Activated CD4-positive, alpha-beta T cell treated with anti-CD3 and anti-CD28 coated beads, Interleukin-2, Interleukin-4, amounts not matched to agents 100 ng/mL and 50 ng/mL, durations not matched to agents 16 hours and 8 hours (primary cell): ENCODE measurements at places on chromosomes 16 and 17.

GRCh38 chr17:81528651-81529436 is 667 bp downstream of the FSCN2 start:
- DNase-seq = no peak

GRCh38 chr16:11162586-11163268 is 93.3 kb downstream of the SOCS1 start:
- DNase-seq = no peak

DNA sequence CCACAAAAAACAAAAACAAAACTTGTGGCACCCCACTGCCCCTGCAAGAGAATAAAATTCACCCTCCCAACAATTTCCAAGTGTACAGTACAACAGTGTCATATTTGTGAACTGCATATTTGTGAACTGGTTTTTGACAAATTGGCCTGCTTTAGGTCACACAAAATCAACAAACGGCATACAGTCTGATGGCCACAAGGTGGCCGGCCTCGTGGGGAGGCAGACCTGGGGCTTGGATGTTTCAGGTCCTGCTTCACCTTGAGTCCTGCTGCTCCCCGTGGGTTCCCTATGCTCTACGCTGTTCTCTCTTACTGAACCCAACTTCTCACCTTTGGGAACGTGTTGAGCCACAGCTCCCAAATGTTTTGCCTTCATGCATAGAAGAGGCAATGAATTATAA is 102.2 kb downstream of the CDK5R1 start:
- DNase-seq = no peak

- DNase-seq = no peak
Observed at GRCh38 chr17:7947651-7948050, 15.6 kb downstream of the CNTROB start.

DNA sequence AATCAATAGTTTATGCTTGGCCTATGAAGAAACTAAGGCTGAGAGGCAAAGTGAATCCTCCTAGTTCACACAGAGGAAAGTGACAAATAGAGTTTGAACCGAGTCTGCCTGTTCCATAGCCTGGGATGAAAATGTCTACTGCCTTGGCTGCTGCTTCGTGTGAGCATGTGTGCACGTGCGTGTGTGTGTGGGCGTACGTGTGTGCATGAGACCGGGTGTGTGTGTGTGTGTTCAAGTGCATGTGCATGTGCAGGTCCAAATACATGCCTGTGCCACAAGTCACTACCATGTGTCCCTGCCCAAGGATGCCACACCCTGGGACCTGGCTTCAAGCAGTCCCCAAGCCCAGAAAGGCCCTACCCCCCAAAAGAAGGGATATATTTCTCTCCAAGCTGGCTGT is 13.6 kb downstream of the SEZ6 start:
- DNase-seq = no peak

GRCh38 chr16:87828907-87829621 is 40.2 kb downstream of the SLC7A5 start:
- DNase-seq = no peak

GRCh38 chr17:55341432-55341831 is 76.7 kb downstream of the HLF start:
- DNase-seq = peak; percentile 58

DNA sequence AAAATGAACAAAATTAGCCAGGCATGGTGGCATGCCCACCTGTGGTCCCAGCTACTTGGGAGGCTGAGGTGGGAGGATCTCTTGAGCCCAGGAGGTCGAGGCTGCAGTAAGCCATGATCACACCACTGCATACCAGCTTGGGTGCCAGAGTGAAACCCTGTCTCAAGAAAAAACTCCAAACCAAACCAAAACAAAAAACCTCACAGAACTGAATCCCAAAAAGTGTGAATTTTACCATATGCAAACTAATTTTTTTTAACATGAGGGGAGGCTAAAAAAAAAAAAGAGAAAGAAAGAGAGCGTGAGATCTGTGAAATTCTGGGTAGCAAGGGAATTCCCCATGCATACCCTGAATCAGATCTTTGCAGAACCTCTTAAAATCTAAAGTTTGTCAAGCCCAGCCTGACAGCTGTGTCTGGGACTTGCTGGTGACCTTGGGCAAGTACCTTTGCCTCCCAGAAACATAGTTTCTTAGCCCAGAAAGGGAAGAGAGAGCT is 17.1 kb upstream of the CDH1 start:
- peak; percentile 43 for DNase-seq

GRCh38 chr17:39647256-39647655 is 10.3 kb downstream of the STARD3 start:
- DNase-seq = no peak

- no peak for DNase-seq
Observed at GRCh38 chr17:48047113-48047740, 932 bp upstream of the NFE2L1 start.

- peak; percentile 6 for DNase-seq
Observed at GRCh38 chr17:50818921-50819657, 16.3 kb upstream of the WFIKKN2 start.

GRCh38 chr16:19084879-19085278 is 17.5 kb downstream of the COQ7 start:
- DNase-seq = no peak

GRCh38 chr17:42389135-42389417 is 834 bp upstream of the STAT3 start:
- no peak for DNase-seq

- no peak for DNase-seq
Observed at GRCh38 chr17:20028443-20028842, 19.3 kb downstream of the SPECC1 start.

DNA sequence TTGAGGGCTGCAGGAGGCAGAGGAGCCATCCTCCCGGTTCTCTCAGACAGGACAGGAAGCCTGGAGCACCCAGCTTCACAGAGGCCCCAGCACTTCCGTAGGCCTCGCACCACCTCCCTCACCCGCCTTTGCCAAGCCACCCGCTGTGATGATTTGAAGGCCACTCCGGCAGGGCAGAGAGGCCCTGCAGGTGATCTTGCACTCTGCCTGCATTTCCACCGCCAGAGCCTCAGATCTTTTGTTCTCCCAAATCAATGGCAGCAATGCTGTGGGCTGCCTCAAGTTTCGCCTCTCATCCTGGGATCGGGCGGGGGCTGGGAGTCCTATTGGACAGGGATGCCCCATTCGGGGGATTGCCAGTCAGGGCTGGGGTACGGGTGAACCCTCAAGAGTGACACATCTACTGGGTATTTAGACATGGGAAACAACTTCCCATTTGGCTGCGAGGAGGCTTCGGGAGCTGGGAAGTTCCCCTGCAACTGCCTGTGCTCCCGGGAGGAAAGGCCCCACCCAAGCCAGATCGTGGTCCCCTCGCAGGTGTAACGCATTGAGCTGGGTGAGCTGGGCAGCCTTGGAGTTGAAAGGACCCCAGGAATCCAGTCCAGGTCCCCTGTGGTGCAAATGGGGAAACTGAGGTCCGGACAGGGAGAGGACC is 34.8 kb upstream of the PEMT start:
- no peak for DNase-seq

DNA sequence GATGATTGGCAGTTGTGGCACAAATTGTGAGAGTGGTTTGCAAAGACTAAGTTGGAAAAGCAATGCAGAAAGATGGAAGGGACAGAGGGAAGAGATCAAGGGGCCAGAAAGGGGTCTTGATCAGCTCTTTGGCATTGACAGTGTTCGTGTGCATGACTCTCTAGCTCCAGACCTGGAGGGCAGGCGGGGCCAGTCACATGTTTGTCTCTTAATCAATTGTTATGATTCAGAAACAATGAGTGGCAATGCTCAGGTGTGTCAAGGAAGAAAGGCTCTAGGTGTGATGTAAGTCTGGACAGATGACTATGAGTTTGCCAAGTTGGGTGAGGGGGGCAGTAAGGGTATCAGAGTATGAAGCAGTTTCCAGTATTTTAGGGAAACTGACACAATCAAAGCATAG is 32.1 kb downstream of the WSB1 start:
- no peak for DNase-seq

- DNase-seq = no peak
Observed at GRCh38 chr17:9307313-9307998, 268.2 kb downstream of the STX8 start.

DNA sequence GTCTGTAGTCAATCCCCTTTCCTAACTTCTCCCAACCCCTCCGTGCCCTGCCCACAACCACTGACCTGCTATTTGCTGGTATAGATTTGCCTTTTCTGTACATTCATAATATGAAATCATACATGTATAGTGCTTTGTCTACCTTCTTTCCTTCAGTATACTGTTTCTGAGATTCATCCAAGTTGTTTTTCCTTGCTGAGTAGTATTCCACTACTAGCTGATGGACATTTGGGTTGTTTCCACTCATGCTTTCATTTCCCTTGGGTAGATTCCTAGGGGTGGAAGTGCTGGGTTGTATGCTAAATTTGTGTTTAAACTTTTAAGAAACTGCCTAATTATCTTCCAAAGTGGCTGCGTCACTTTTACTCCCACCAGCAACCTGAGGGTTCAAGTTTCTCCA is 27.7 kb downstream of the CSNK2A2 start:
- no peak for DNase-seq

DNA sequence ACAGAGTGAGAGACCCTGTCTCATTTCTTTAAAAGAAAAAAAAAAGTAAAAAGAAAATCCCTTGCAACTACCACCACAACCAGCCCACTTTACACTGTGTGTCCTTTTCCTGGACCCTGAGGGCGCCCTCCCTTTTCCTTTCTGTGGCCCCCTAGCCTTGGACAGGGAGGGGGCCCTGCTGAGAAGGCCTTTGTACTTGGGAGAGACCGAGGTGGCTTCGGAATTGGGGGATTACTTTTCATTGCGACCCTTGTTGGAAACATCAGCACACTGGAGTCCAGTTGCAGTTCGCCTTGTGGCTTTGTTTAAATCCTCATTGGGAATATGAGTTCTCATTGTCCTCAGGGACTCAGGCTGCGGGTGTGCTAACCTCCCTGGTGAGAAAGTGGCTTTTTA is 9.4 kb upstream of the DNASE1 start:
- DNase-seq = no peak

DNA sequence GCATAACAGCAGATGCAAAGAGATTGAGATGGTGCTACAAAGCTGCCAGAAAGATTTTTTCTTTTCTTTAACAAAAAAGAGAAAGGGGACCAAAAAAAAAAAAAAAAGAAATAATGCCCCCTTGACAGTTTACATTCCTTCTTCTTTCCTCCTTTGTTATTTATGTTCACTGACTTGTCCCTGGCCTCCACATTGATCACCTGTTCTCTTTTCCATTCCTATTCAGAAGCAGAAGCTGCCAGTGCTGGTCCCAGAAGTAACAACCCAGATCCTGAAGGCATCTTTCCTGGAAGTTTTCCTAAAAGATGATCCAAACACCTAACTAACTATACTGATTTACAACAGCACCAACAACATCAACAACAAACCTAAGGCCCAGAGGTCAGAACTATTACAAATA is 728.1 kb downstream of the KCNJ2 start:
- DNase-seq = no peak

DNA sequence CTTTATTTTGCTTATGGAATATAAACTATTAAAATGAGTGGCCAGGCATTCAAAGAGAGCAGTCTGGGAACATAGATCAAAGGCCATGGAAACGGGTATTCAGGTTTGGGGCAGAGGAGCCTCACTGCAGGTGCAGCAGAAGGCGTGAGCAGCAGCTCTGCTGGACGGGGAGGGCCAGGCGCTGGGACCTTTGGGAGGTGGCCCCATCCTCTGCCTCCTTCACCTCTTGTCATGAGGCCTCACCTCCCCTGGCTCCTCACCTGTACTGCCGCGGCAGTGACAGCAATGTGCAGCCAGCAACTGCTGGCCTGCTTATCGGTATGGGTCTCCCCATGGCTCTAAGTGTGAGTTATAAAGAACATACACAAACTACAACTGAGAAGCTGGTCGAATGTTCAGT is 109.4 kb downstream of the CDK5R1 start:
- DNase-seq = no peak

- no peak for DNase-seq
Observed at GRCh38 chr16:58476791-58477190, 23.2 kb upstream of the NDRG4 start.

DNA sequence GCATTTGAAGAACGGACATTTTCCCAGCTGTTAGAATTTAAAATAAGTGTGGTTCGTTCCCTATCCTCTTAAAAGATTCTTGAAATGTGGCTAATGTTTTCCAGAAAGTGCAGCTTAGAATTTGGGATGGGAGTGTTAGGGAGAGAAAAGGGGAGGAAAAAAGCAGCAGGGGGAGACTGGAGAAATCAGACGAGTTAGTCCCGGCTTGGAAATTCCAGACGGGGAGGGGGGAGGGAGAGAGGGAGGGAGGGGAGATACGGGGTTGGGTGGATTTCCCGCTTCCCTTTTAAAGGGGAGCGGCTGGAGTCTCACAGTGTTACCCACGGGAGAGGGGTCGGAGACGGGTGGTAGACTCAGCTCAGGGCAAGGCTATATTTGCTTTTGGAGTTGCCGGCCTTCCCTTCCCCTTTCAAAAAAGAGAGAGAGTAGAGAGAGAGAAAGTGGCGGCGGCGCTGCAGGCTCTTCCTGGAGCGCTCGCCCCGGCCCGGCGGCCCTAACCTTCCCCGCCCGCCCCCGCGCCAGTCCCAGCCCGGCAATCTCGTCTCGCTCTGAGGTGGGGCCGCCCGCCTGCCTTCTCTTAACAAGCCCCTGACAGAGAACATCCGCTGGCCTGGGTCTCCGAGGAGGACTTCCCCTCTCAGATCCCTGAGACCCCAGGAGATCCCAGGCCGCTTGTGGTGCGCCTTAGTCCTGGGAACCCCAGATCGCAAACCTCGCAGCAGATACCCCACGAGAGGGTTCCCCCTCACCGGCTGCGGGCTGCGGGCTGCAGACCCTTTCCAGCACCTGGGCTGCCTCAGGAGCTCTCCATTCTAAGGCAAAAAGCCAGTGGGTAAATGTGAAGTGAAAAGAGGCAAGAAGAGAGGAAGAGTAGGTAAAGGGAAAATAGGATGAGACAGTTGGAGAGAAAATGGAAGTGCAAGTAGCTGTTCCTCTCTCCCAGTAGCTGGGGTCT is 6.6 kb downstream of the IGF2BP1 start:
- no peak for DNase-seq

- no peak for DNase-seq
Observed at GRCh38 chr17:35808240-35808961, 883 bp upstream of the TAF15 start.

DNA sequence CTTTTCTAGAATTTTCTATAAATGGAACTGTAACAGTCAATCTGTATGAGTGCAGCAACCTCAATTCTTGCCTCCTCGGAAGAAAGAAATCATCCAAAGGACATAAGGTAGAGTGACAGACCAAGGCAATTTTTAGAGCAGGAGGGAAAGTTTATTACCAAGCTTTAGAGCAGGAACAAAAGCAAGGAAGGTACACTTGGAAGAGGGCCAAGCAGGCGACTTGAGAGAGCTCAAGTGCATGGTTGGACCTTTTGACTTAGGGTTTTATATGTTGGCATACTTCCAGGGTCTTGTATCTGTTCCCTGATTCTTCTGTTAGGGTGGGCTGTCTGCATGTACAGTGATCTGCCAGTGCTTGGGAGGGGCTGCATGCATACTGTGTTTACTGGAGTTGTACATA is 50.3 kb downstream of the SCNN1G start:
- DNase-seq = no peak

- no peak for DNase-seq
Observed at GRCh38 chr16:87160234-87160636, 157.0 kb downstream of the C16orf95 start.
